ENCODE measurements at places on chromosomes 16 and 17.
A peak's percentile ranks its signal among the peaks of the same experiment; 100 is the strongest.

GRCh38 chr17:62309396-62309795, 71.0 kb upstream of the EFCAB3 start:
- no peak for DNase-seq

DNA sequence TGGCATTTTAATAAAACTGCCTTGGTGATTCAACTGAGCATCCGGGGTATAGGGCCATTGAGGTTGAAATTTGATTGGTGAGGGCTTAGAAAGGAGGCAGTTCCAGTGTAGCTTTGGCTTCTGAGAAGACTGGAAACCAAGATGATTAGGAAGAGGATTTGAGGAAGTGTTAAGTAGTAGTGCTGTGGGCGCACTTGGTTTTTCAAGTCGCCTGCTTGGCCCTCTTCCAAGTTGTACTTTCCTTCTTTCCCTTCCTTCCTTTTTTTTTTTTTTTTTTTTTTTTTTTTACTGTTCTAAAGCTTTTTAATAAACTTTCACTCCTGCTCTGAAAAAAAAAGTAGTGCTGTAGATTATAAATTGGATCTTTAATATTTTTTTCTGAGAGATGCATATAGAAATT, 320.5 kb downstream of the UTP18 start:
- no peak for DNase-seq

GRCh38 chr16:86740906-86741799, 162.8 kb downstream of the FOXL1 start:
- DNase-seq, result no peak

- DNase-seq, result no peak
Observed at GRCh38 chr16:82965808-82966207, 339.0 kb downstream of the CDH13 start.

DNA sequence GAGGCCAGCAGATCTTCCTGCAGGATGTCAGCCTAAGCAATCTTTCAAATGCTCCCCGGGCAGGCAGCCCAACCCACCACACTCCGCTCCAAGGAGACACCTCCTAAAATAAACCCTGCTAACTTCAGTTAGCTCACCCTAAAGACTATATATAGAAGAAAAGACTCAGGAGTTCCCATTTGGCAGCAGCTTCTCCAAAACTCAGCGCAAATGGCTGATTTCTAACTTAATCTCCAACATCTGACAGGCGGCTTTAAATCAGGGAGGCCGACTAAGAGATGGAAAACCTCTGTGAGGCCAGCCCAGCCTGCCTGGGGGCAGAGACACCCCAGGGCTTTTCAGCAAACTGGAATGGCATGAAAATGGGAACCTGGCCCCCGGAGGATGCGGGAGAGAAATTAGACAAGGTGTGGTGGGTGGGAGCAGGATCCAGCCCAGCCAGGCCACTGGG, 91.6 kb downstream of the XYLT1 start:
- no peak for DNase-seq

GRCh38 chr16:27235055-27235937, 32.0 kb downstream of the KDM8 start:
- no peak for DNase-seq

DNA sequence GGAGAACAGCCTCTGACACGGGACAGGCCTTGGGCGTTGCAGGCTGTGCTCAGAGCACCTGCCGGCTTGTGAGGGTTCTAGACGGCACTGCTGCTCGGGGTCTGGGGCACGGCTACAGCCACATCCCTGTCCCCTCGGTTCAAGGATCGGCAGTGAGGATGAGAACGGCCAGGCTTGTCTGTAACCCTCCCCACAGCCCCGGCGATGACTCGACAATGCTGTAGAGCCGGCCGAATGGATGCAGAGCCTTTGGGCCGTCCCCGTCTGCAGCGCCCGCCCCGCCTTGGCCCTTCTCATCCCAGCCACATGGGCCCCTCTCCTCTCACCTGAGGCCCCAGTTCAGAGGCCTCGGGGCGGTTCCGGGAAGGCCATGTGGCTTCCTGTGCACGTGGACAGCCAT, 49.0 kb upstream of the METRNL start:
- DNase-seq, result no peak

DNA sequence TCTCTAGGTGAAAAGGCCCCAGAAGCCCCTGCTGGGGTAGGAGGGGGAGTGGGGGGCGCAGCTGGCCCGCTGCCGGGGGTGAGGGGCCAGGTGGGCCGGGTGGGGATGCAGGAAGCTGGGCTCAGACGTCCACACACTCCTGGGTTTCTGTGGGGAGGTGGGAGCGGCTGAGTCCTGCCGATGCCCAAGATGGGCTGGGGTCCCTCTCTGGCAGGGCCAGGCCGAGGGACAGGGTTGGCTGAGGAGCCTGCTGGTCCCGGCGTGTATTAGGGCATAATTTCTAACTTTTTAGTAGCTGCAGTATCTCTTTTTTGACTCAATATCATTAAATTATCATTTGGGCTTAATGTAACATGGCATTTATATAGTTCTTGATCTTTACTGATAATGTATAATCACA, 121.4 kb upstream of the CORO6 start:
- DNase-seq, result no peak

DNA sequence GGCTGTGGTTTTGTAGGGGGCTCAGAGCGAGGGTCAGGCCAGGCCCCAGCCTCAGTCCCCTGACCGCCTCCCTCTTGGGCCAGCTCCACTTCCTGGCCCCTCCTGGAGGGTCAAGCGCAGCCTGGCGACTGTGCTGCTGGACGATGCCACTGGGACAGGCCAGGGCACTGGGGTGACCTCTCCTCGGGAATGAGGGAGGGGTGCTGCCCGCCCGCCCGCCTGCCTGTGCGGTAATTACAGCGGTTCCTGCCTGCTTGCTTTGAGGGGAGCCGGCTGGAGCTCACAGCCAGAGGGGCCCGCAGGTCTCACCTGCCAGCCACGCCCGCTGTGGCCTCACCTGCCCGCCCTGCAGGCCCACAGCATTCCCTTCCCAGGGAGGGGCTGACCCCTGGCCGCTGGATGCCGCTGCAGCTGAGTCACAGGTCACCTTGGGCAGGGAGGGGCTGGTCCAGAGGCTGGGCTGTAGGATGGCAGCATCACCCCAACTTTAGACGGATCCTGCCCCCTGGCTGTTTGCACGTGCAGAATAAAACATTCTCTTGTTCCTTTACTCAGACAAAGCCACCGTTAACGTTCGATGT, 76.7 kb upstream of the CBX4 start:
- DNase-seq, result peak; percentile 5

DNA sequence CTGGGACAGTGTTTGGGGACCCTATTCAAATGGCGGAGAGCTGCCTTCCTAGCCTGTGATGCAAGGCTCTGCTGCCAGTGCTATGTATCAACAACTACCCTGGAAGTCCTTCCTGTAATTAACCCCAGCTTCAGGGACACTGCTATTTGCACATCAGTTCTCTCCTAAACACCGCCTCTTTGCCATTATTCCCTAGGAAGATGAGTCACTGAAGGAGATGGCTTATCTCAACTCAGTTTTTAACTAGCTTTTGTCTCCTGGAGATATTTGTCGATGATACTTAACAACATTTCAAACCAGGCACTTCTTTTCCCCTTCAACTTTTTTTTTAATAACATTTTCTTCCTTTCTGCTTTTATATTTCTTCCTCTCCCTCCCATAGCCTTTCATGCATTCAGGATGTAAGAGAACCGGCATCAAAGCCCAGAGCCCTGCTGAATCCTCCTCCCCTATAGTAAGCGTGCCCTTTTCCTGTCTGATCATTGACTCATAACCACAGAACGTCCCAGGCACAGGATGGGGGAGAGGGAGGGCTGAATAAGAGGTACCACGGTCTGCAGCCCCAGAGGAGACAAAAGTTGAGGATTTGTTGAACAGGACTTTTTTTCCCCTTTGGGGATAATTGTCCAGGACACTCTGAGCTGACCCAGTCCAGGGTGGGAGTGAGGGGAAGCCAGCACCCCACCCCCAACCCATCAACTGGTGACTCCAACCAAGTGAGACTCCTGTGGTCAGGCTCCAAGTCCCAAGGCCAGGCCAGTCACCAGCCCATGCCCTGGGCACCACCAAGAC, 387.8 kb upstream of the SALL1 start:
- DNase-seq, result no peak

- no peak for DNase-seq
Observed at GRCh38 chr17:31272803-31273202, 24.2 kb downstream of the OMG start.

DNA sequence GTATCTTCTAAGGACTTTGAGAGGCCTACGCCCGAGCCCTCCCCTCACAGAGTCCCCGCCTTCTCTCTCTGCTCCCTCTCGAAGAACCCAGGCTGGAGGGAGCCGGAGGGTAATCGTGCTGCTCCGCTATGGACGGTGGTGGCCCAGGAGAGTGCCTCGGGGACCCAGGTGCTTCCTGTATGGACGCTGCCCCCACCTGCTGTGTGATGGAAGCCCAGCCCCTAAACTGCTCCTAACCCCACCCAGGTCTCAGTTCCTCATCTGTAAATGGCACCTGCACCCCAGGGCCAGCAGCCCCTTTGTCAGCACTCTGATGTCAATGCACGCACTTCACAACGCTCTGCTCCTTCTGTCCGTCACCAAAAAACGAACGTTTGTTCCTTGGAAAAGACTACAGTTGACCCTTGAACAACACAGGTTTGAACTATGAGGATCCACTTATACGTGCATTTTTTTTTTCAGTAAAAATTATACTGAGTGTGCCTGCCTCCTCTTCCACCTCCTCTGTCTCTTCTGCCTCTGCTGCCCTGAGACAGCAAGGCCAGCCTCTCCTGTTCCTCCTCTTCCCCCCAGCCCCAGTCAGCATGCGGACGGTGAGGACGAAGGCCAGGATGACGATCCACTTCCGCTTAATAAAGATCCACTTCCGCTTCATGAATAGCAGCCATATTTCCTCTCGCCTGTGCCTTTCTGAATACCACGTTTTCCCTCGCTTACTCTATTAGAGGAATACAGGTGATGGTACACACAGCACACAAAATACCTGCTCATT, 118.3 kb downstream of the BANP start:
- no peak for DNase-seq

- no peak for DNase-seq
Observed at GRCh38 chr17:63558441-63558840, 8.2 kb downstream of the DCAF7 start.

- no peak for DNase-seq
Observed at GRCh38 chr17:27239046-27239445, 54.9 kb upstream of the WSB1 start.

DNA sequence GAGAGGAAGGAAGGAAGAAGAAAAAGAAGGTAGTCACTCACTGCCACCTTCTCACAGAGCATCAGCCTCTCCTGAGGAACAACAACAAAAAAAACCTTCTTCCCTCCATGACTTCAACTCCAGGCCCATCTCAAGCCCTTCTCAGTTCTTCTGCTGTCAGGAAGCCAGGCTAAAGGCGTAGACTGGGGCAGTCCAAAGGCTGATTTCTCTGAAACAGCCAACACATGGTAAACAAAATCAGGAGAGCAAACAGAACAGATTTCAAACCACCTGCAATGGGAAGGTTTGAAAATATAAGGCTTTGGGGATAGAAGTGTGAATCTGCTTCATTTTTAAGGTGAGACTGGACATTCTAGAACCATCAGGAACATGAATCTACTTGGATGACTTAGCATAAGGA, 157.3 kb upstream of the DNAH9 start:
- DNase-seq, result no peak

- DNase-seq, result no peak
Observed at GRCh38 chr16:72749091-72749490, 298.8 kb downstream of the ZFHX3 start.

- no peak for DNase-seq
Observed at GRCh38 chr17:77314601-77315000, 173.8 kb downstream of the SEC14L1 start.

GRCh38 chr17:39199820-39200069, 338 bp upstream of the RPL19 start:
- no peak for DNase-seq

DNA sequence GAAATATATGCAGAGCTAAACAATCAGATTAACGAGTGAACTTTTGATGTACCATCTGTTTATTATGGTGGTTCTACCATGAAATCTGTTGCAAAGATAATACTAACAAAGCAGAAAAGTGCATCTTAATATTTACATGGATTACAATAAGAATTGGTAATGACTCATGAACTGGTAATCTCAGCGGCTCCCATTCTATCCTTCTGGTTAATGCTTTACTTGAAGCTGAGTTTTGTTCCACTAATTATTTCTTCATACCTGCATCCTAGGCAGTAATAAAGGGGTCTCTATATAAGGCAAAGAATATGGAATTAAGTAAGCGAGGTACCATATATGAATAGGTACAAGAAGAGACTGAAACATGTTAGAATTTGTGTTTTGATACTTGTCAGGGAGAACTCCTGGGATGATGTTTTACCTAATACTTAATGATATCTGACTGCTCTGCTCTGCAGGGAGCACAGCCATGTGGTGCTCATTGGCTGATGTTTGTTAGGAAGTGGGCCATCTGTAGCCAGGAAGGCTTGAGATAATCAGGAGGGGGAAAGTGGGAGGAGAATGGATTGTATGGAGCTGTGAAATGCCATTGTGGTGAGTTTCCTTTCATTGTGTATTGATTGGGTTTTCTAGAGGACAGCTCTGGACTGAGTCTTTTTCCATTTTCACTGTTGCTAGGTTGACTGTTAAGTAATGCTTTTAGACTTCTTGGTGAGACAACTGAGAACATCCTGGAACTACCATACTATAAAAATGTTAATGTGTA, 52.6 kb downstream of the MAP2K6 start:
- peak; percentile 63 for DNase-seq

- DNase-seq, result no peak
Observed at GRCh38 chr16:85234310-85235204, 122.3 kb upstream of the CIBAR2 start.

- no peak for DNase-seq
Observed at GRCh38 chr17:59914274-59914854, 21.4 kb downstream of the RPS6KB1 start.

GRCh38 chr16:81189100-81189664, 49.3 kb upstream of the BCO1 start:
- DNase-seq, result no peak

DNA sequence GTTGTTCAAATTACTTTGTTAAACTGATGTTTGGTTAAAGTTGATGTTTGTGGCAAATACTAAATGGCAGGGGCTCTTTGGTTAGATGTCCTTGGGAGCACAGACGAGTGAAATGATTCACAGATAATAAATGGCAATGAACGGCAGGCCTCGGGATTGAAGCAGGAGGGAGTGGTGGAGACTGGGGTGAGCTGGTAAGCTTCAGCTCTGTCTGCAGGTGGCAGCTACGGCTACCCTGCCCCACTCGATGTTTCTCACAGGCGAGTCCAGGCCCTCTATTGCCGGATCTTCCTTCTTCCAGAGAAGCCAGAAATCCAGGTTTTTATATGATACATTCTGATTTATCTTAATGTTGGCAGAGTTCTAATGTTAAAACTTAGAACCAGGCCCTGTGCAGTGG, 144.8 kb upstream of the CACNG5 start:
- DNase-seq, result no peak

DNA sequence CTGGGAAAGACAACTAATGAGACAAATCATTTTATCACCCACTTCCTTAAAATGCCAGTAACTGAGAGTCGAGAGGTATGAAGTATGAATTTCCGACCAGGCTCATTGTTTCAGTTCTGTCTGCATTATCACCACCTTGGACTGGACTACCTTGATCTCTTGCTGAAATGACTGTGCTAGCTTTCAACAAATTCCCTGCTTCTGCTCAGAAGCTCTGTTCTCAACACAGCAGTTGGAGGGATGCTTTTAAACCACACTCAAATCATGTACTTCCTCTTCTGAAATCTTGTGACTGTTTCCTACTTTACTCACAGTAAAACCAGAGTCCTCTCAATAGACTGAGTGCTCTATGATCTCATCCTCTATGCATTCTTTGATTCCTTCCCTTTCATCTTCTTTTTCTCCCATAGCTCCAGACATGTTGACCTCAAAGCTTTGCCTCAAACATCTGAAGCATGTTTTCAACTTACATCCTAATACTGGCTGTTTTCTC, 195.8 kb downstream of the KCNJ2 start:
- peak; percentile 18 for DNase-seq

GRCh38 chr17:7579834-7580603, 581 bp downstream of the CD68 start:
- no peak for DNase-seq
